ENCODE measurements at places on chromosomes 7 and 10. TPM values are rescaled to one million over a fixed set of nuclear protein-coding genes. Genes with fewer than 3 reads are reported as not detected.

DNA sequence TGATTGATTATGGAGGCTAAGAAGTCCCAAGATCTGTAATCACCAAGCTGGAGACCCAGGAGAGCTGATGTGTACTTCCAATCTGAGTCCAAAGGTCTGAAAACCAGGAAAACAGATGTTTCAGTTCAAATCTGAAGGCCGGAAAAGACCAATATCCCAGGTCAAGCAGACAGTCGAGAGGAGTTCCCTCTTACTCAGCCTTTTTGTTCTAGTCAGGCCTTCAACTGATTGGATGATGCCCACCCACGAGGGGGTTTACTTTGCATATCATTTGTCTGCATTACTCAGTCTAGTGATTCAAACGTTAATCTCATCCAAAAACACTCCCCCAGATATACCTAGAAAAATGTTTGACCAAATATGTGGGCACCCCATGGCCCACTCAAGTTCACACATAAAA, 7.4 kb upstream of the ARID5B start:
- DNase-seq, result no peak

The VWA2 gene
- total RNA-seq, result 2.9 TPM

GRCh38 chr7:51090411-51090810, 226.2 kb downstream of the COBL start:
- no peak for DNase-seq

GRCh38 chr10:61870526-61870895, 31.0 kb upstream of the ARID5B start:
- DNase-seq, result no peak

GRCh38 chr7:135914346-135914745, 62.8 kb downstream of the MTPN start:
- no peak for DNase-seq

- no peak for DNase-seq
Observed at GRCh38 chr7:95041031-95041430, 133.6 kb downstream of the PPP1R9A start.

- no peak for DNase-seq
Observed at GRCh38 chr10:96401036-96401435, 42.2 kb upstream of the OPALIN start.

DNA sequence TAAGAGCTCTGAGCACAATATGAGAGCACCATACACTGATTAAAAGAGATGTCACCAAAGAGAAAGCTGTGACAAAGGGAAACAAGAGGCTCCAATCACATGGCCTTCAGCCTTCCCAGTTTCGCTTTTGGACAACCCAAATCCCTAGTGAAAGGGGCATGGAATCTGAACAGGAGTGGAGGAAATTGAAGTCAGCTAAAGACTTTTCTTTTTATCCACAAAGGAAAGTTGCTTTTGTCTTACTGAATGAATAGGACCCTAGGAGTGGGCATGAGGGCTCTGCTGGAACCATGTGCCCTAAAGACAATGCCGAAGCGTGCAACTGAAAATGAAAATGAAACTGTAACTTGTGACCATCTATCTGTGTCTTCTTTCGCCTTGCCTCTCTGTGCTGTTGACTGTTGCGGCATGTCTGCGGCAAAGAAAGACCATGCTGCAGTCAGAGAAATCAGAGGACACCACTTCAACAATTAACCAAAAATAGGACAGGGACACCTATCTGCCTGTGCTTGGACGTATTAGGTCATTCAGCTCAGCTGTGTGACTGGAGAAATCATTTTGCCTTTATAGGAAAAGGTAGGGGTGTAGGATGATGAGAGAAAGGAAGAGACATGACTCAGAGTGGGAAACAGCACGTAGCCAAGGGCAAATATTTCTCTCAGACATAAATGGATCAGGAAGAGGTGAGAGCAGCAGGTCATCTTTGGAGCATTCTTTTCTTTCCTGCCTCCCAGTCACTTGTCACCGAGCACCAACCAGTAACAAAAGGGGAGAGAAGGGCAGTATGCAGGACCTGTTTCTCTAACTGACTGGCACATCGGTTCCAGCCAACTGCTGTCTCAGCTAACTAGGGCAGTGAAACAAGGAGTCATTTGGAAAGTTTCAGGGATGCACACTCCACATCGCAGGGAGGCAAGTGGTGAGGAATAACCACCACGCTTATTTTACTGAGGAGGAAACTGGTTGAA, 12.3 kb downstream of the CAV2 start:
- DNase-seq, result no peak

- no peak for DNase-seq
Observed at GRCh38 chr10:103473261-103473671, 5.8 kb downstream of the CALHM3 start.

GRCh38 chr10:18456984-18457383, 194.4 kb downstream of the NSUN6 start:
- no peak for DNase-seq

DNA sequence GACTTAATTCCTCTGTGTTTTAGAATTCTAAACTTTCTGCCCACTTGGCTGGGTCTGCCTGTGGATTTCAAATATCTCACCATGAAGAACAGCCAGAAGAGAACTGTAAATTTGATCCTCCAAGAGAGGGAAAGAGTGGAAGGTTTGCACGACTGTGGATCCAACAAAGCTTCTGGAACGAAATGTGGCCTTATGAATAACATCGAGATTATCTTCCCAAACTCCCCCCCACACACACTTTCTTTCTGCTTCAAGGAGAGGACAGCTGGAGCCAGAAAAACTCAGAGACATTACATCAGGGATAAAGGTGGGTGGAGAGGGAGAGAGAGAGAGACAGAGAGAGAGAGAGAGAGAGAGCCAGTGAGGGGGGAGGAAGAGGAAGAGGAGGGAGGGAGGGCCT, 570.1 kb upstream of the MGMT start:
- no peak for DNase-seq

The SP4 gene
- total RNA-seq, result 5.9 TPM

The PDK4 gene
- 11.7 TPM for total RNA-seq
